ENCODE measurements at places on chromosomes 16 and 17.

DNA sequence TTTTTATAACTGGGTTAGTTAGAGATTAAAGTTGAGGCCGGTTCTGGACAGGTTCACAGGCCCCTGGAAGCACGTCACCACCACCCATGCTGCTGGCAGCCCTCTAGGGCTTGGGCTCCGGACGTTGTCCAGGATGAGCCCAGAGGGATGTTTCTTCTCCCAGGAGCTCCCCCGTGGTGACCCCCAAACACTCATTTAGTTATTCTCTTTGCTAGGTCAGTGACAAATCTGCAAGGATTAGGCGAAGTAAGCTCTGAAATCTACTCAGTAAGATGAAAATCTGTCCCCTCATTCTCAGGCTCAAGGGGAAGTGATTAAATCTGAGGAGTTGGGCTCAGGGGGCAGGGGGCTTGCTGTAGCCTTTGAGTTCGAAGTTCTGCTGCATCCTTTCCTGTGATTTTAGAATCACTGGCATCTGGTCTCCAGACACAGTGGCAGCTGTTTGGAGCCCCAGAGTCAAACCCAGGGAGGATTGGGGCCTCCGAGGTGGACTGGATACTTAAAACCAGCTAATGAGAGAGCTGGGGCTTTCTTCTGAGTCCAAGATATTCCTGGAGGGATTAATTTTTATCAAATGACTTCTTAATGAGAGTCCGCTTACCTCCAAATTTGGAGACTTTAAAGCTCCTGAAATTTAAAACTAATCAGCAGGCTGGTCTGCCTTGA lies 49.2 kb upstream of the HS3ST2 start:
- DNase-seq, result no peak

- no peak for DNase-seq
Measured at GRCh38 chr17:49406421-49407061, 8.1 kb downstream of the PHB1 start.

DNA sequence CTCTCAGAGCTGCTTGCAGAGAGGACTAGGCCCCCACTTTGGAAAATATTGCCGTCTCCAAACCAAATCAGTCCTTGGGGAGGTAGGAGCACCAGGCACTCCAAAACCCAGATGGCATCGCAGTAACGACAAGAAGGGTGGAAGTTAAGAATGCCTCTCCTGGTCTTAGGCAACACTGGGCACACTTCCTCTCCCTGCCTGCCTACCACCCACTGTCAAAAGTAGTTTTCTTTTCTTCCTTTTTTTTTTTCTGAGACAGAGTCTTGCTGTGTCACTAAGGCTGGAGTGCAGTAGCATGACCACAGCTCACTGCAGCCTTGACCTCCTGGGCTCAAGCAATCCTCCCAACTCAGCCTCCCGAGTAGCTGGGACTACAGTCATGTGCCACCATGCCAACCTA lies 47.2 kb downstream of the SRL start:
- DNase-seq, result no peak

DNA sequence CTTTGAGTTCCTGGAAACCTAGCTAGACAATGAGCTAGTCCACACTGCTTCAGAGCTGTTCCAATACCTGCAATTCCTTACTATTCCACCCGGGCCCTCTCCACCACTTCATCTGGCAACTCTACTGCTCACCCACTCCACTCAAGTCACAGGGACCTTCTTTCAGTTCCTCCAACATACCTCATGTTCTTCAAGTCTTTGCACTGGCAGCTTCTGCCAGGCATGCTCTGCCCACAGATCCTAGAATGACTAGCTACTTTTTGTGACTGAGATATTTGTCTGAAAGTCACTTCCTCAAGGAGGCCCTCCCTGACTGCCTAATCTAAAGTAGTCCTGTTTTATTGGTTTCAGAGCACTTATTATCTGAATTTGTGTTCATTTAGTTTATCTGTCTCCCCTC lies 86.4 kb downstream of the TEX14 start:
- DNase-seq, result no peak

GRCh38 chr16:28975158-28975599 lies 601 bp downstream of the SPNS1 start:
- no peak for DNase-seq

GRCh38 chr16:81830845-81831540 lies 51.9 kb downstream of the PLCG2 start:
- no peak for DNase-seq

DNA sequence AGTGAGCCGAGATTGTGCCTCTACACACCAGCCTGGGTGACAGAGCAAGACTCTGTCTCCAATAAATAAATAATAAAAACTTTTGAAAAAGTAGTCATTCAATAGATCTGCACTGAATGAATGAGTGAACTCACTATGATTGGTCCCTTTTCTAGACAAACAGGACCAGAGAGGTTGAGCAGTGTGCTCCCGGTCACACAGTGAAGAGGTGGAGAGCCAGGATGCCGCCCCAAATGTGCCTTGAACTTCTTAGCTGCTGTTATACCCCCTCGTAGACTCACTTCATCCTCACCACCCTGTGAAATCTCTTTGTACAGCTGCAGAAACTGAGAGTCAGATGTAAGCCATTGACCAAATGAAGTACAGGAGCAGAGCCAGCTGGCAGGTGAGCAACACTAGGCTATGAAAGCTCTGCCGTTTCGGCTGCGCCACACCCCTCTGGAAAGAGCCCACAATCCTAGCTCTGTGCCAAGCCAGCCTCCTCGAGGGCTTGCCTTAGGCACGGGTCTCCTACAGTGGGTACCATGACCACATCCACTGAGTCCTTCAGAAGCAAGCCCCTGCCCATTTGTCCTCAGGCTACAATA lies 7.8 kb upstream of the KIAA0513 start:
- no peak for DNase-seq

- no peak for DNase-seq
Measured at GRCh38 chr17:56230660-56231059, 77.4 kb downstream of the ANKFN1 start.

DNA sequence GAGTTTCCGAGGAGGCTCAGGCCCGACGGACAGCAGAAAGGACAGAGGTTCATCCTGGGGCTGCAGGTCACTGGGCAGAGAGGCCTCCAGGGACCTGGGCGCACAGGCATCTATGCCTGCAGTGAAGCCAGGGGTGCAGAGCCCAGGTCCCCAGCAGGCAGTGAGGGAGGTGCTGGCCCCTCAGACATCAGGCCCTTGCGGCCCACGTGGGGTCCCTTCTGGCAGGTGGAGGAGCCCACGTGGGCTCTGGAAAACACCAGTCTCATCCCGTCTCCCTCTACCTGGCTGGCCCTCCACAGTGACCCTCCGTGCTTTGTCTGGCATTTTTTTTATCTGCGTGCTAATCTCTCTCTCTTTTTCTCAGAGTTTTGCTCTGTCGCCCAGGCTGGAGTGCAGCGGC lies 36.5 kb downstream of the ENGASE start:
- DNase-seq, result no peak

- DNase-seq, result no peak
Measured at GRCh38 chr17:7222093-7222971, 2.6 kb downstream of the ACADVL start.

GRCh38 chr16:194516-194915 lies 14.3 kb downstream of the HBQ1 start:
- DNase-seq, result no peak

GRCh38 chr16:8919089-8919933 lies 37.2 kb downstream of the LITAFD start:
- no peak for DNase-seq

DNA sequence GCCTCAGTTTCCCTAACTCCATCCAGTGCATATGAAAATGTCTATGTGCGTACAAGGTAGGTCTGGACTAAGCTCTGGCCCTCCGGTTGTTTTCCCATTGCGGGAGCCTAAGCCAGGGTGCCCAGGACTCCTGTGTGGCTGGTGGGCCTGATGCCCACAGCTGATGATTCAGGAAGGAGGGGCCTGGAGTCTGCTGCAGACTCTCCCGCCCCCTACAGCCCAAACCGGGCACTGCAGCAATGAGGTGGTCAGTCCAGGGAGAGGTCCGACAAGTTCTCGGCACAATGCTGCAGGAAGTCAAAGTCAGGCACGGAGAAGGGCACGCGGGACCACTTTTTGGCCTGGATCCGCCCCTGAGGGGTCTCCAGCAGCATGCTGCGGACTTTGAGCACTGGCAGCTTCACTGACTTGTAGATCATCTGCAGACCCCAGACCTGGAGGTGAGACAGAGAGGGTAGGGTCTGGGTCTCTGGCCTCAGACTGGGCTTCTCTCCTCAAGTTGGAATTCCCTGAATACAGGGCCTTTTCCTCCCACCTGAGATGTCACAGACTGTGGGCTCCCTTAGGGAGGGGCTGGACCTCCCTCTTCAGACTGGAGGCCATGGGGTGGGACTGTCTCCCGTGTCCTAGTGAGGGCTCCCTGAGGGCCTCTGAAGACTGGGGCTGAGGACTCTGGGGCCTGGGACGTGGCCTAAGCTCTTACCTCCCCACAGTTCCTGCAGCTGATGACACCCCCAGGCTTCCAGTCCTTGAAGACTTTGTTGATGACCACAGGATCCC lies 3.4 kb upstream of the ZNF385C start:
- peak; percentile 85 for DNase-seq

GRCh38 chr17:45784741-45785479 lies 790 bp downstream of the CRHR1 start:
- peak; percentile 47 for DNase-seq

GRCh38 chr17:4074831-4075495 lies 67.9 kb downstream of the ZZEF1 start:
- no peak for DNase-seq

GRCh38 chr16:4366016-4366415 lies 5.6 kb upstream of the VASN start:
- no peak for DNase-seq

DNA sequence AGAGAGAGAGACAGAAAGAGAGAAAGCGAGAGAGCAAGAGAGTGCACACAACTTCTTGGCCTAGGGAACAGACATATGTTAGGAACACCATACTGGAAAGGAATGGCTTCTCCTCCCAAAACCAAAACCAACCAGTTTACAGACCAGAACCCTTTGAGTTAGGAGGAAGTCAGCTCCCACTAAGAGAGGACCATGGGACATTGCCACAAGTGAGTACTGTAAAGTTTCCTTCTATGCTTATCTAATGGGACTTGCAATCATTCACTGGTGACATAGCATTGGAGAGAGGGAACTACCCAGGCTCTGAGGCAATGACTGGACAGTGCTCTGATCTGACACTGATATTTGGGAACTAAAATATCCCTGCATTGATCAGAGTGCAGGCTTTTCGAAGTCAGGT lies 32.4 kb downstream of the TBC1D3B start:
- DNase-seq, result no peak

GRCh38 chr17:10612957-10613744 lies 44.0 kb downstream of the MYH3 start:
- DNase-seq, result no peak

DNA sequence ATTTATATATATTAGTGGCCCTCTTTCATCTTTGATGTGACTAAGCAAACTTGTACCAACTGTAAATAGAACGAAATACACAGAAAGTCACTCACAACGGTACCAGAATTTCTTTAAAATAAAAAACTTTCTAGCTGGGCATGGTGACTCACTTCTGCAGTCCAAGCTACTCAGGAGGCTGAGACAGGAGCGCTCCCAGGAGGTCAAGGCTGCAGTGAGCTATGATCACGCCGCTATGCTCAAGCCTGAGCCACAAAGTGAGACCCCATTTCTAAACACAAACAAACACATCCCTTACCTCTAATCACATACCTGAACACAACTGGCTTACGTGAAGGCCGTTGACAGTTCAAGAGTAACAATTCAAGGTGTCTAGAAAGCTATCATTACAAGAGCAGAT lies 29.7 kb downstream of the STAT5B start:
- DNase-seq, result no peak

- DNase-seq, result peak; percentile 38
Measured at GRCh38 chr17:3712811-3713463, 10.8 kb upstream of the HASPIN start.

DNA sequence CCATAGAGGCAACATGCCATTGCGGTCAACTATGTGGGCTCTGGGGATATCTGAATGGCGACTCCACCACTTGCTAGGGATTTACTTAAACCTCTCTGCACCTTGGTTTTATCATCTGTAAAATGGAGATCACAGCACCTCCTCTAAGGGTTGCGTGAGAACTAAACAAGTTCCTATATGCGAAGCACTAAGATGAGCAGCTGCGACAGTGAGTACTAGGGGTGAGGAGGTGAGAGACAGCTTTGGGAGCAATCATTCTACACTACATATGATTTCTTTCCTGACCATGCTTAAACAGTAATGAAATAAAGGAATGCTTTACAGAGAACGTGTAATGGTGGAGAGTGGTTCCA lies 61.4 kb downstream of the CREBBP start:
- no peak for DNase-seq

DNA sequence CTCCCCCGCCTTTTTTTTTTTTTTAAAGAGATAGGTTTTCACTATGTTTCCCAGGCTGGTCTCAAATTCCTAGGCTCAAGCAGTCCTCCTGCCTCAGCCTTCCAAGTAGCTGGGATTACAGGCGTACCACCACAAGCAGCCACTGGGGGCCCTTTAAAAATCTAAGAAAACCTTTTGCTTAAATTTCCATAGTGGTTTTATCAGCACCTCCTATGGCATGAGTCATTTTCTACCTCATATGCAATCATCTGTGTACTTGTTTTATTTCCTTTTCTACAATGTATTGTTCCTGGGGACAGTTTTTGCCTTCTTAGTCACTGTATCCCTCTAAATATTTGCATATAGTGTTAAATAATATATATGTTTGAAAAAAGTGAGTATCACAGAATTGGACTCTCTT lies 29.2 kb downstream of the GNA13 start:
- peak; percentile 46 for DNase-seq

DNA sequence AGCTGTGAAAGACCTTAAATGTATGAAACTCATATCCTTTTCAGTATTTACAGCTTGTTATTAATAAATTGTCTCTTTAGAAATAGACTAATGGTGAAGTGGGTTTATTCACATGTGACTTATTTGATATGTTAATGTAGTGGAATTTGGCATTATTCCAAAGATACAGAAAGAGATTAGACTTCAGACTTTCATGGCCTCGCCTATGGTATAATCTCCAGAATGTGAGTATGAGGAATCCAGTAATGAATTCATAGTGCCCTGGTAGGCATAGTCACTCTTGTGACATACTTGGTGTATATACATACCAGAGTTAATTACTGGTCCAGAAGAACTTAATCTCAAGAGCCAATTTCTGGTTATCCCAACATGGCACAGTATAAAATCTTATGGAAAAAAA lies 72.7 kb downstream of the OMG start:
- DNase-seq, result no peak

DNA sequence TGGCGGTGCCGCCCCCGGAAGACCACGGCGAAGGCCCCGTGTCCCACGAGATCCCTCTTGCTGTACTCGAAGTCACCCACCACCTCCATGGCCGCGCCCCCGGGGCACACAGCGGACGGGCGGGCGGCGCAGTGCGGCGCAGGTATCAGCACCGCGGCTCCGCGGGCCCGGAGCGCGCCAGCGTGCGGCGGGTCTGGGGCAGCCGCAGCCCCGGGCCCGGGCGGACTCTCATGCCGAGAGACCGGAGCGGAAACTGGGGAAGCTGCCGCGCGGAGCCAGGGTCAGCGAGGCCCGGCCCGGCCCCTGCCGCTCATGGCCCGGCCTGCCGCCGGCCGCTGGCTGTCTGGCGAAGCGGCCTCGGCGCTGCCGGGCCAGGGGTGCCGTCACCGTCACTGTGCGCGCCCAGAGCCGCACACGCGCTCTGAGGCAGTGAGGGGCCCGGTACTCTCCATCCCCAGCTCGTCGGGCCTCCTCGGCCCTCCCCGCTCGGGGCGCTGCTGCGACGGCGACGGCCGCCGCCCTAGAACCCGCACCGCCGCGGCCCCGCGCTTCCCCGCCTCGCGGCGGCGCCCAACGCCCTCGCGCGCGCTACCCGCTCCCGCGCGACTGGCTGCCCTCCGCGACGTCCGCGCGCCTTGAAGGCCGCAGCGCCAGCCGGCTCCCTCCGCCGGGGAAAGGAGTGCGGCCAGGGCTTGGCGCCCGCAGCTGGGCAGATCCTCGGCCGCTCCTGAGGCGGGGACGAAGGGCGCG lies at the start of gene ULK2:
Gene ULK2, minus strand, starts transcription at position 608 of the 750 bp plus-strand sequence. Its CDS starts 519 bp downstream, at position 89.
- peak; percentile 52 for DNase-seq

Measured in activated CD4-positive, alpha-beta T cell treated with anti-CD3 and anti-CD28 coated beads, Interleukin-2, amount 50 U/mL, for 48 hours (primary cell).